Diencephalon (tissue), 1 donor: ENCODE measurements at places on chromosomes 5 and 9. TPM values are rescaled to one million over a fixed set of nuclear protein-coding genes. Genes with fewer than 3 reads are reported as not detected.

The TRIM7 gene
- 1.6 TPM for total RNA-seq

The STC2 gene
- 0.23 TPM for total RNA-seq

The RGS7BP gene
- total RNA-seq, result 21.2 TPM

The PHF24 gene
- 45.2 TPM for total RNA-seq

The PCDHGB3 gene
- 9.2 TPM for total RNA-seq

The FGD3 gene
- total RNA-seq, result 16.6 TPM

The QRFP gene
- total RNA-seq, result not detected

The ZNF366 gene
- total RNA-seq, result 2.1 TPM

The GRIN1 gene
- total RNA-seq, result 69.0 TPM

The APBA1 gene
- 93.2 TPM for total RNA-seq

The PCDH1 gene
- 69.2 TPM for total RNA-seq

The AP3B1 gene
- 34.8 TPM for total RNA-seq

The THG1L gene
- total RNA-seq, result 15.7 TPM
